ENCODE measurements at places on chromosomes 7 and 10.

DNA sequence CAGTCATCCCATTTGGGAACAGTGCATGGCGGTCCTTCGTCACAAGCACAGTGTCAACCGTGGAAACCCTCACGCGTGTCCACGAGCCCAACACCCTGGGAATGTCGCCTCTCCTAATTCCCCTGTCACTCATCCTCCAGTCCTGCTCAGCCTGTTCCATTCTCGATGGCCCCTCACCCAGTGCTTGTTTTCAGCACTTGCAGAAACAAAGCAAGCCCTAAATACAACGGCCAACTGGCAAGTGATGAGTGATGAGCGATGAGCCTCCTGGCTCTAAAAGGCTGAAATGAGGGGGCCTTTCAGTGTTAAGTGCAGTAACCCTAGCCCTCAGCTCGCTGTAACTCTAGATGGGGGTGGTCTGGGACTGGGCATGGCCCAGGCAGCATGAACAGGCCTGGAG, 22.6 kb downstream of the NKX2-3 start:
- H3K27ac ChIP-seq: no peak overlapping the region
- H3K27me3 ChIP-seq: no peaks in the 10 kb centered on the region
- H3K36me3 ChIP-seq: no peaks in the 10 kb centered on the region
- no peaks in the 10 kb centered on the region for H3K4me1 ChIP-seq
- H3K4me3 ChIP-seq: no peak overlapping the region

DNA sequence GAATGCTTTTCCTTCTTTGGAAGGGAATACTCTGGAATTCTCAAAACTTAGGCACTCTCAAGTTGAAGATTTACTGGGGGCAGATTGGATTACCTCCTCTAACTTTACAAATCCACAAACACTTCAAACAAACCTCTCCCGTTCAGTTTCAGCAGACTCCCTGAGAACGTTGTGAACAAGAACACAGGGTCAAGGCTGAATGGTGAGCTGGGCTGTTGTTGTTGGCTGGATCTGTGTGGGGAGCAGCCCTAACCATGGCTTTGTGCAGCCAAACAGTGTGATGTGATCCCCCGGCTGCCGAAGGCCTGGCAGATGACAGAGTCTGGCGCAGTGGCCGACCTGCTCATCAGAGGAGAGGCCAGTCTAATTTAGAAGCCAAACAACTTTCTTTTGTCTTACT, 93.1 kb downstream of the BMPER start:
- no peaks in the 10 kb centered on the region for H3K36me3 ChIP-seq
- no peak for DNase-seq
- no peaks in the 10 kb centered on the region for H3K27me3 ChIP-seq
- H3K4me1 ChIP-seq: no peaks in the 10 kb centered on the region

DNA sequence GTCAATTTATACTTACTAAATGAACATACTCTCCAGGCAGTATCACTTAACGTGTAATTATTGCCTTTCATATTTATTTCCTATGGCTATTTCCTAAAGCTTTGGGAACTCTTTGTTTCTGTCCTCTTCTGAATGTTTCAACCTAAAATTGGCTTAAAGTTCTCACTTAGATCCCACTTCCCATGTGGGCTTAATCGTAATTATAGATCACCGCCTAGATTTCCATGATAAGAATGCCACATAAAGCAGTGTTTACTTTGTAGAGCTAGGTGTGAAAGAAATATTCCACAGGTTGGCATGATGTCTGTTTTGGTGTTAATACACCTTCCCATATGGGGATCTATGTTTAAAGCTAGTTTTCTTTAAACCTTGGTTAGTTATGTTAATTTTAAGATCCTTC, 1.5 kb downstream of the HDAC9 start:
- H3K27me3 ChIP-seq: no peaks in the 10 kb centered on the region
- H3K4me1 ChIP-seq: no peaks in the 10 kb centered on the region
- no peak overlapping the region for H3K4me3 ChIP-seq
- H3K27ac ChIP-seq: no peak overlapping the region

DNA sequence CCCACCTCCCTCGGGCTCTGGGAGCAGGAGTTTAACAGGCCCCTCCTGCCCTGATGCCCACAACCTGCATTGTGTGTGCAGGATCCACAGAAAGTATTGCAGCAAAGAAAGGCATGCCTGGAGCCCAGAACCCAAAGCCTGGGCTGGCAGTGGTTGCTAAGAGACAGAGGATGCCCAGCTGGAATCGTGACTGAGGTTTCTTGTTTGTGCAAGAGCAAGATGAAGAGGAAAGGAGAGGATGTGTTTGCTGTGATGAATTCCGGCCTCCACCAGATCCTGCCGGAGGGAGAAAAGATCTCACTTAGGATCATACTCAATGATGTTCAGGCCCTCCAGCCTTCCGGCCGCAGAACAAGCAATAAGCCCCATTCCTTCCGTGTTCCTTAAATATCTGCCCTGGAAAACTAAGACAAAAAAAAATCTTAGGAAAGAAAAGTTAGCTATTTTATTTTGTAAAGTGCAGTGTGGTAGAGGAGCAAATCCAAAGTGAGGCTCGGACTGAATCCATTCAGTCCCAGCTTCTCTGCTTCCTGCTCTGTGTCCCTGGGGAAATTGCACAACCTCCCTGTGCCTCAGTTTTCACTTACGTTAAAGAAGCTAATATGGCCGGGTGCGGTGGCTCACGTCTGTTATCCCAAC, 57.1 kb downstream of the SLIT1 start:
- H3K4me1 ChIP-seq: no peaks in the 10 kb centered on the region
- no peaks in the 10 kb centered on the region for H3K36me3 ChIP-seq
- H3K27ac ChIP-seq: no peak overlapping the region
- no peaks in the 10 kb centered on the region for H3K27me3 ChIP-seq
- H3K4me3 ChIP-seq: no peak overlapping the region

GRCh38 chr10:11074536-11075267, 57.0 kb downstream of the CELF2 start:
- H3K4me3 ChIP-seq: no peak overlapping the region
- no peak overlapping the region for H3K27ac ChIP-seq
- H3K36me3 ChIP-seq: no peaks in the 10 kb centered on the region
- DNase-seq: no peak
- H3K4me1 ChIP-seq: no peaks in the 10 kb centered on the region
- no peaks in the 10 kb centered on the region for H3K27me3 ChIP-seq

DNA sequence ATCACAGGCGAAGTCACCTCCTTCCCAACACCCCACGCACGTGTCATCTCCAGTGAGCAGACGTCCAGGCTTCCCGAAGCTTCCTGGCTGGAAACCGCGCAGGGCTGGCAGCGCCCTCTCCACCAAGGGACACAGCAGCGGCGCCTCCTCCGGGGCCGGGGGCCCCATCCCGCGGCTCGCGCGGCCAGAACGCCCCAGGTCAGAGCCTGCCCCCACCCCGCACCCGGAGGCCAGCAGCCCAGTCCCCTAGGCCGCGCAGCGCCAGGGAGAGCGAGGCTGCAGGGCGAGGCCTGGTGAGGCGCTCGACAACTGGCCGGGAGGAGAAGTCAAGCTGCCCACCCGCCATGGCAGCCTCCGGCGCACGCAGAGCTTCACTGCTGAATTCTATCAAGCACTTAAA, 247.0 kb downstream of the SEMA3D start:
- H3K4me3 ChIP-seq: no peak overlapping the region
- H3K4me1 ChIP-seq: no peaks in the 10 kb centered on the region
- no peak overlapping the region for H3K27ac ChIP-seq
- peak; percentile 40 for DNase-seq

DNA sequence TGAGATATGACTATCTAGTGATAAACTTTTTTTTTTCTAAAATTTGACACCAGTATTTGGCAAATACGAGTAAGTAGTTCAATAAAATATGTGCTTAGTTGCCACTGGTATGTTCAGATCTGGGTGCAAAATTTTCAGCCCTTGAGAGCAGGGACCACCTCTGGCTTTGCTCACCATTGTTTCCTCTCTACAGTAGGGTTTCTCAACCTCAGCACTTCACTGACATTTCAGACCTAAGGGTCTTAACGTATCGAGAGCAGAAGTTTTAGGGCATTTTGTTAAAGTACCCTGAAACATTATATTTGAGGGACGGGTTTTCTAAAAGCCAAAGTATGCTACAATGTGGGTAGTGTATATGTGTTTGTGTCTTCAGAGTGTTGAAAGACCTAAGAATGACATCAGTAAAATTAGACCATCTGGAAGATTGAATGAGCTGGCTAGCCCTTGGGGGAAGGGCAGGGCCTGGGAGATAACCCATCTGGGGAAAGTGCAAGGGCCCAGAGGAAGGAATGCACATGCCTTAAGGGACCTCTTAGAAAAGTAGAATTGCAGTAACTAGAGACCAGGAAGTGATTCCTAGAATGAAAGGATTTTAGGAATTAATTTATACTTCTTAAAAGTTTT, 11.8 kb downstream of the BZW2 start:
- DNase-seq: no peak
- no peaks in the 10 kb centered on the region for H3K36me3 ChIP-seq
- H3K27ac ChIP-seq: no peak overlapping the region
- peaks cover 8% of the 10 kb centered on the region for H3K4me1 ChIP-seq
- no peak overlapping the region for H3K4me3 ChIP-seq

GRCh38 chr10:3435671-3436070, 263.1 kb upstream of the PITRM1 start:
- DNase-seq: no peak
- no peaks in the 10 kb centered on the region for H3K27me3 ChIP-seq
- no peaks in the 10 kb centered on the region for H3K36me3 ChIP-seq
- H3K4me1 ChIP-seq: no peaks in the 10 kb centered on the region

DNA sequence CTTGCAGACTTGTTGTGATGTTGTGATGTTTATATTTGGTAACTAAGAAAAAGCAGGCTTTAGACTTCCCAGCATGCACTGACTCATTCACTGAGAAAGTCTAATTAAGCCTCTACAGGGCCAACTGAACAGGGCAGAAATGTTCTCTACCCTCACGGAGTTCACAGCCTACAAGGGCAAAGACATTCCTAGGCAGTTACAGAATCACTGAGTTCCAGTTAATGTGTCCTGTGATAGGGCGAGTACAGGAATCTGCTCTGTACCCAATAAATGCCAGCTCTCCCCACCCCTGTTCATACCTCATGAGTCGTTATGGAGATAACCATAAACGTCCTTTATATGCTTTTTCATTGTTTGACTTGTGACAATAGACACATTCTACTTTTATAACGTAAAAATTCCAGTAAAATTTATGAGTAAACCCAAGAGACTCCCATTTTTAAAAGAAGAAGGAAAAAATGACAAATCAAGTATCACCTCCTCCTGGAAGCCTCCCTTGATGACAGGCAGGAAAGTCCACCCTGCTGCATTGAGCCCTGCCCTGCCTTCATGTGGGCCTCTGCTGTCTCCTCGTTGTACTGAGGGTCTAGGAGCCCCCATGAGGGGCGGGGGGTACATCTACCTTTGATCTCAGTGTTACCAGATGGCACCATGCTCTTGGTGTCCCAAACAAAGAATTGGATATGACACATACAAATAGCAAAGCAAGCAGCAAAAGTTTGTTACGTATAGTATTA, 14.3 kb downstream of the MUC12 start:
- DNase-seq: no peak
- H3K27me3 ChIP-seq: no peaks in the 10 kb centered on the region
- H3K4me1 ChIP-seq: no peaks in the 10 kb centered on the region
- H3K4me3 ChIP-seq: no peak overlapping the region
- no peak overlapping the region for H3K27ac ChIP-seq

GRCh38 chr10:125343118-125343925, 183.0 kb upstream of the CTBP2 start:
- H3K36me3 ChIP-seq: no peaks in the 10 kb centered on the region
- no peaks in the 10 kb centered on the region for H3K4me1 ChIP-seq
- no peak overlapping the region for H3K27ac ChIP-seq
- no peaks in the 10 kb centered on the region for H3K27me3 ChIP-seq
- no peak for DNase-seq
- H3K4me3 ChIP-seq: no peak overlapping the region

DNA sequence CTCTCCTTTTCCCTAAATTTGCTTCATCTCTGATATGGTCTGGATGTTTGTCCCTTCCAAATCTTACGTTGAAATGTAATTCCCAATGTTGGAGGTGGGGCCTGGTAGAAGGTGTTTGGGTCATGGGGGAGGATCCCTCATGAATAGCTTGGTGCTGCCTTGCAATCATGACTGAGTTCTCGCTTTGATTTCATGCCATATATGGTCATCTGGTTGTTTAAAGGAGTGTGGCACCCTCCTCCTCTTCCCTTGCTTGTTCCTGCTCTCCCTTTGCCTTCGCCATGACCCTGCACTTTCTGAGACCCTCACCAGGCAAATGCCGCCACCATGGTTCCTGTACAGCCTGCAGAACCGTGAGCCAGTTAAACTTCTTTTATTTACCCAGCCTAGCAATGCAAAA, 14.5 kb downstream of the NOBOX start:
- no peak overlapping the region for H3K27ac ChIP-seq
- no peaks in the 10 kb centered on the region for H3K36me3 ChIP-seq
- no peak overlapping the region for H3K4me3 ChIP-seq
- no peaks in the 10 kb centered on the region for H3K4me1 ChIP-seq
- DNase-seq: no peak
- H3K27me3 ChIP-seq: no peaks in the 10 kb centered on the region

DNA sequence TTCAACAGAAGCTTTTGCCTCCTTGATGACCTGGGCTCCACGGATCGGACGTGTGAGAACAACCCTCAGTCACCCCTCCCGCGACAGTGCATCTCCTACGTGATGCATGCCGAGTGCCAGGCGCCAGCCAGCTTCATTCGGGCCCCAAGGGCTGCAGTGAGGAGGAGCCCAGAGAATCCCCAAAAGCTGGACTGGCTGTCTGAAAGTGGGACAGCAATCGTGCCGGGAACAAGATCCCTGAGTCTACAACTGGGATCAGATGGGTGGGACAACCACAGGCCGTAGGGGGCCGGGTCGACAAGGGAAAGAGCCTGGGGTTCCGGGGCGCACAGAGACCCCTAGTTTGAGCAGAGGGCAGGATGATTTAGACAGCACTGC, 27.2 kb downstream of the EBF3 start:
- H3K36me3 ChIP-seq: no peaks in the 10 kb centered on the region
- DNase-seq: no peak

DNA sequence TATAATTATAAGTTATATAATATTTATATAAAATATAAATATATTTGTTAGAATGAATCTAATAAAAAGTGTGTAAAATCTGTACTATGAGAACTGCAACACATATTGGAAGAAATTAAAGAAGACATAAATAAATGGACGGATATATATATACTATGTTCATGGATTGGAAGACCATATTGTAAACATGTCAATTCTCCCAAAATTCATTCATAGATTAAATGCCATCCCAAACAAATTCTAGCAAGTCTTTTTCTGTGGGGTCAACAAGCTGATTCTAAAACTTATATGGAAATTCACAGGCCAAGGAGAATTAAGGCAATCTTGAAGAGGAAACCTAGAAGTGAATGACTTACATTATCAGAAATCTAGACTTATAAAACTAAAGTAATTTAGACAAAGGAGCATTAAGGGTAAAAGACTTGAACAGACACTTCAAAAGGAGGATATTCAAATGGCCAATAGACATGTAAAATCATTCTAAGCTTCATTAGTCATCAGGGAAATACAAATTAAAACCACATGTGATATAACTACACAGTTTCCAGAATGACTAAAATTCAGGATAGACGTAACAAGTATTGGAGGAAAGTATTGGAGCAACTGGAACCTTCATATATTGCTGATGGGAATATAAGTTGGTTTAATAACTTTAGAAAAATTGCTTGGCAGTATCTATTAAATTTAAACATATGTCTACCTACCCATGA, 225.9 kb downstream of the EMX2 start:
- DNase-seq: no peak
- no peaks in the 10 kb centered on the region for H3K36me3 ChIP-seq
- H3K4me1 ChIP-seq: no peaks in the 10 kb centered on the region
- no peaks in the 10 kb centered on the region for H3K27me3 ChIP-seq
- no peak overlapping the region for H3K4me3 ChIP-seq
- no peak overlapping the region for H3K27ac ChIP-seq

GRCh38 chr7:45236666-45237065, 79.1 kb downstream of the RAMP3 start:
- H3K4me1 ChIP-seq: no peaks in the 10 kb centered on the region
- no peak overlapping the region for H3K27ac ChIP-seq
- H3K36me3 ChIP-seq: no peaks in the 10 kb centered on the region
- no peak for DNase-seq

Data from right lobe of liver (tissue), 6 donors.